ENCODE measurements at places on chromosomes 6 and 20.

GRCh38 chr6:87049779-87050178 is 45.1 kb downstream of the CGA start:
- DNase-seq: no peak

DNA sequence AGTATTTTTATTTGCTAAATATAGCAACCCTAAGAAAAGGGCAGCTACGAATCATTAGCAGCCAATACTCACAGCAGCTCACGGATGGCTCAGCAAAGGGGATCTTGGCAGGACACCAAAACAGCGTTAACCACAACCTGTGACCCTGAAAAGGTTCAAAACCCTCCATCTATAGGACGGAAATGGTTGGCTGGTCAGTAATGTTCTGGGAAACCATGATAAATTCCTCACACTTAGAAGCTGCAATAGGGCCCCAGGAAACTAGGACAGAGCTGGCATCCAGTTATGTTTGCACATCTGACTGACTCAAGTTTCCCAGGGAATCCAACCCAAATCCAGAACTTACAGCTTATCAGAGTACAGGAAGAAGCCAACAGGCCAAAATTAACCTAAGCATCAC is 30.9 kb upstream of the PTPRT start:
- no peak for DNase-seq

DNA sequence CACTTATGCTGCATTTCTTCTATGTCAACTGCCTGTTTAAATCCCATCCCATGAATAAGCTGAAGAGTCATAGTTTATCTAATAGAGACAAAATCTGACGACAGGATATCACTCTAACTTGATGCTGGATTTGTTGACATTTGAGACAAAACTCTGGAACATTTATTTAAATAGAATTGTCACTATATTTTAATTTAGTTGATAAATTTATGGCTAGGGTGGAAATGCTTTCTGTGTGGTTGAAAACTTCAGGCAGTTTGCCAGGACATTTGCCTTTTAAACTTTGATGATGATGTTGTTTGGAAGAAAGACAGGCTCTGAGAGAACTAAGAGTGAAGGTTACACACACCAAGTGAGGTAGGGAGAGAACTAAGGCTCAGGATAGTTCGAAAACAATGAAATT is 68.1 kb downstream of the GJA1 start:
- no peak for DNase-seq

GRCh38 chr6:90425161-90425641 is 128.6 kb upstream of the BACH2 start:
- peak; percentile 57 for DNase-seq

DNA sequence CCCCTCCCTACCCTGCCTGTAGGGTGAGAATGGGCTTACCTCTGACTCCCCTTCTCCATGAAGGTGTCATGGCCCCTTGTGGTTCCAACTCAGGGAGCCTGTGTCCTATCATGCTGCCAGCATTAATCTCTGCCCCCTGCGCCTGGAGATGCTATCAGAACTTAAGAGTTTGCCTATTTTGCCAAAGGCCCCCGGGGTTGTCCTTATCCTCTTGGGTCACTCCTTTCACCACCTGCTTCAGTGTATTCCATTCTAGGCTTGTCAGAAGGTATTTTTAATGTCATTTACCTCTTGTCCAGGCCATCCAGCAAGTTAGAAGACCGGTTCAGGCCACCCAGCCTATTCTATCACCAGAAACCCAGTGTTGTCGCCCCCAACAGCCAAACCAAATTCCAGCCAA is 10.5 kb downstream of the RRBP1 start:
- no peak for DNase-seq

DNA sequence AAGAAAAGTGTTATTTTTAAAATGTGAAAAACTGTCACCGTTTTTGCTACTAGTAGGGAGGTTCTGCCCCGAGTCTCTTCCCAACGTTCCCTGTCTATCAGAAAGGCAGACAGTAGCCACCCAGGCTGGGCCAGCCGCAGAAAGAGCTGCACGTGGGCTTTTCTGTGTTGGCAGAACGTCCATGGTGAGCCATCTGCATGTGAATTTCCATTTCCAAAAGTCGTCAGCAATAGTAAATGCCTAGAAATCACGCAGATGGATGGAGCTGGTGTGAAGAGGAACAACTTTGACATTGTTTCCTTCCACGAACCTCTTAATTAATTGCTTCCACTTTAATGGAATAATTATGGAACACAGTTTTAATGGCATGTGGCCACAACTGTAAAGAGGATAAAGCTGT is 97.5 kb downstream of the FAM120B start:
- DNase-seq: no peak

DNA sequence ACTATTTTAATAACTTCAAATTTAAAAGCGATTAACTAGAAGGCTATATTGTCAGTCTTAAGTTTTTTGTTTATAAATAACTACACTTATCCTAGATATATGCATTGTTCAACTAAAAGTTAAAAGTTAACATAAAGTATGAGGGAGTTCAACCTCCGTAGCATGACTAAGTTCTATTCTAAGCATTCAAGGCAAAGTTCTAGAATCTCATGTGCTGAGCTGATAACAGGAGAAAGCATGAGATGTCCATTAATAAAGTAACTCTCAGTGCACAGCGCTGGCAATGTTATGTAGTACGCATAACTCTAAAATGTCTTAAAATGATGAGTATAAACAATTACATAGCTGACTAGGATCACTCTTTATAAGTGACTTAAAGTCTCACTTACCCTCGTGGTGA is 264.8 kb downstream of the RNGTT start:
- DNase-seq: no peak

GRCh38 chr6:151240791-151241642 is 1.2 kb downstream of the AKAP12 start:
- DNase-seq: peak; percentile 13

GRCh38 chr6:149995971-149996370 is 29.4 kb downstream of the RAET1L start:
- no peak for DNase-seq

DNA sequence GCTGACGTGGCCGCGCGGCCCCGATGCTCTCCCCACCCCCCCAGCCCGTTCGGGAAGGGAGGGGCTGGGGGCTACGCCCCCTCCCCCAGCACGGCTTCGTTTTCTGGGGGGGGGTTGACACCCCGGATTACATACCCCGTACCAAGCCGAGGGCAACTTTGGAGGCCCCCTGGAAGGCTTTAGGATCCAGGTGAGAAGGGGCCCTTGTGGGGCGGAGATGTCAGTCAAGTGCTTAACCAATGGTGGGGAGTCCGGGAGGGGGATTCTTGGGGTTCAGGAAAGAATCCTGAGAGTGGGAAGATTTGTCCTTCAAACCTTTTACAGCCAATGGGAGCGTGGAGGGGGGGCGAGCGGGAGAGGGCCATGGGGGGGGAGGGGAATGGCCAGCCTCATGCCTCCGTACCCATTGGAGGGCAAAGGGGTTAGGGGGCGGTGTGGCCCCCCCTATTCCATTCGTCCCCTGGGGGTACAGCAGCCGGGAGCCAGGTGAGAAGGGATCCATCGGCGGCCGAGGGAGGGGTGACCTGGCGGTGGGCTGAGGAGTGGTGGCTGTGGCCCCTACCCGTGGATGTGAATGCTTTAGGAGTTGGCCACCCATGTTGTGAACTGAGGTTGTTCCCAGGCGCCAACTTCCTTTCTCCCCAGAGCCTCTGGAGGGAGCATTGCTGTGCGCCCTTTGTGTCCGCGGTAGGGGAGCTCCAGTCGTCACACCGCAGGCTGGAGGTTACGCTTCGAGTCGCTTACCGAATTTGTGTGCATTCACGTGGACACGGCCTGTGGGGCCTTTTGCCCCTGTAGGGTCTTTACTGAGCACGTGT is 682 bp downstream of the BRD2 start:
- DNase-seq: peak; percentile 83

DNA sequence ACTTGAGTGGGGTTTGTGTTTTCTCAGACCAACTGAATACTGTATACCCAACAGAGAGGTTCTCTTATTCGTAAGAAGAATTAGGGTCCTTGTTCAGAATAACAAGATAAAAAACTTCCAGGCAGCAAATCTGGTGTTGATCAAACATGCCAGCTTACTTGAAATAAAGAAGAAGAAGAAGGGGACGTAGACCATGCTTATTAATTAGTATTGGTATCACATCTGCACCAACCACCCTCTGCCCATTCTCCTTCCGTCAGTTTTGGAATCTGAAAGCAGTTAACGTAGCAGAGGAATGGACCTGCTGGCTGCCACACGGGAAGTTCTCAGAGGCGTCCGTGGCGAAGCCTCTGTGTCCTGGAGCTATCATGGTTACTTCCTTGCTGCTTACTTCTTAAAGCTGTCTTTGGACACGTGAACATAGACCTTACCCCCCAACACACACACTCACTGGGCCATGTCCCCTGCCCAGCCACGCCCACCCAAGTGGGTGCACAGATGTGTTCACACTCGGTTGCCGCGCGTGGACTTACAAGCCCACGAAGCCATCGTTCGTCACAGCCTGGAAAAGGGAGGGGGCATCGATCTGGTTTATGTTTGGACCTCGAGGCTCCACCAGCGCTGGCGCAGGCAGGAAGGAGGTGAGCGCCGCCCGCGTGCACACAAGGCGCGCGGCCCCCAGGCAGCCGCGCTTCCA is 4.1 kb upstream of the DLL1 start:
- DNase-seq: no peak

GRCh38 chr6:130908188-130908587 is 81.0 kb downstream of the SMLR1 start:
- no peak for DNase-seq

DNA sequence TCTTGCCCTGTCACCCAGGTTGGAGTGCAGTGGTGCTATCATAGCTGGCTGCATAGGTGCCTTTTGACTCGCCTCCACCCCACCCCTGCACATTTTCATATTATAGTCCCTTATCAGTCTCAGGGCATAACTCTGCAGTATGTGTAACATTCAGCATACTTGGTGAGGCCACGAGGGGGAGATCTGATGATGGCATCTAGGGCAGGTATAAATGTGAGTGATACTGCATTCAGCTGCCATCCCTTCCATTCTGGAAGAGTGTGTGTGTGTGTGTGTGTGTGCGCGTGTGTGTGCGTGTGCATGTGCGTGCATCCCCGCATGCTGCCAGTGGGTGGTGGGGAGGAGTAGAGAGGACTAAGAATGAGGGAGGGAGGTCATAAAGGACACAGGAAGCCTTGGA is 81.4 kb downstream of the JARID2 start:
- DNase-seq: peak; percentile 59

- no peak for DNase-seq
Measured at GRCh38 chr20:21101932-21102575, 4.1 kb downstream of the LINC00237 start.

- no peak for DNase-seq
Measured at GRCh38 chr20:8315639-8316573, 183.8 kb downstream of the PLCB1 start.

GRCh38 chr6:77786935-77787629 is 134.2 kb downstream of the MEI4 start:
- DNase-seq: no peak

- no peak for DNase-seq
Measured at GRCh38 chr6:34246249-34246562, 2.6 kb downstream of the SMIM29 start.

- no peak for DNase-seq
Measured at GRCh38 chr20:3374296-3374695, 33.2 kb downstream of the DNAAF9 start.

GRCh38 chr6:131782764-131783163 is 25.1 kb upstream of the ENPP1 start:
- no peak for DNase-seq

- no peak for DNase-seq
Measured at GRCh38 chr6:64591676-64592036, 956.1 kb downstream of the PHF3 start.

DNA sequence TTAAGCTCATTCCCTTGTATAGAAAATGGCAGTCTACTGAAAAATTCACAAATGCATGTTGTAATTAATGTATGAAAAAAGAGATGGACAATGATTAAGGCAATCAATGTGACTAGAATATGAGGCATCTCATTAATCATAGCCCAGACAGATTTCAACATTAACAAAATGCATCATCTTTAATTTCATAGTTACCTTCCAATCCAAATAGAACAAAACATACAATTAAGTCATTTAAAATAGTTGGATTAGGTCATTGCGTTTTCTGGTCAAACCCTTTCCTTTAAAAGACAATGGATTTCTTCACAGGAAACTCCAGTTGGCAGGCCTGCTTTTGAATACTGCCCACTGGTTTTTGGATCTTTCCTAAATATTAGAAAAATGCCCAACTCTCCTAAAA is 203.9 kb downstream of the HAO1 start:
- no peak for DNase-seq

DNA sequence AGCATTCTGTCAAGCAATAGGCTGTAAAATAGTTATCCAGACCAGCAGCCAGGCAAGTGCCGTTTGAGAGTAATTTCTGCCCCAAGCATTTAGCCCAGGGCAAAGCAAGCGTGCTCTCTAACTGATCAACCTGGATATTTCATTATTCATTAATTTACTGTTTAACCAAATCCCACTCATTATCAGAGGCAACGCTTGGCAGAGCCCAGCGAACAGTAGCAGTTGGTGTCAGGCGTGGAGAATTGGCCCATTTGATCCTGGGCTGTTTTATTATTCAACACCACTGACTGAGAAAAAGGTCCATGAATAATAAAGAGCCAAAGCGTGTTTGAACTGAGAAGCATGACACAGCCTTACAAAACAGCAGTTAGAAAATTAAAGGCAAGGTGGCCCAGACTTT is 35.3 kb downstream of the TFAP2B start:
- DNase-seq: no peak

DNA sequence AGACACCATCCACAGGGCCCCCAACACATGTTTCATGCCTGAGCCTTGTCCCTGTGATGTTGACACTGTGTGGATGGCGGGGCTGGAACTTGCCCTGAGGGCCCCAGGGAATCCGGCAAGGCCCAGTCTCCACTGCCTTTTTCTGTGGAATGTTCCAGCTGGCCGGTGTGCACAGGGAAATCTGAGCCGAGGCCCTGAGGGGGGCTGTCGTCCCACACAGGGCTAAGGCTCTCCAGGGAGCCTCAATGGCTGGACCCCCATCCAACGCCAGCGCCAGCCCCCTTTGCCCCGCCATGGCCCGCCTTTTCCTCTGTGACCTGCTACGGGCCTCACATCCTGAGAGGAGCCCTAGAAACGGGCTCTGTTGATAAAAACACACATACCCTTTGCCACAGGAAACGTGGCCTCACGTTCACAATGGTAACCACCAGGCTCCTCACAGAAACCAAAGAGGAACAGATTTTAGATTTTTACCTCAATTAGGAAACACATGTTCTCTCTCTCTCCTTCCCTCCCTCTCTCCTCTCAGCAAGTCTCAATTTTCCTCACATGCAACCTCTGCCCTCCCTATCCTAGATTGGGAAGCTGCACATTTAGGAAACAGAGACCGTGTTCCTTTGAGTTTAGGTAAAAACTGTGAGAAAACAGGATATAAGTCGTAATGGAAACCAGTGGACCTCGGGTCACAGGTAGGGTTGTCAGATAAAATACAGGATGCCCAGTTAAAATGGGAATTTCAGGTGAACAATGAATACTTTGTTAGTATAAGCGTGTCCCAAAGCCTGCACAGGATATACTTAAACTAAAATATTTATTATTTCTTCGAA is 13.7 kb upstream of the ZNF831 start:
- no peak for DNase-seq
